ENCODE measurements at places on chromosomes 4 and X. TPM values are rescaled to one million over a fixed set of nuclear protein-coding genes. Genes with fewer than 3 reads are reported as not detected.

SHROOM3 gene
- 34.9 TPM for polyA plus RNA-seq

- DNase-seq = no peak
These were observed 231.2 kb upstream of the CPEB2 start for GRCh38 chr4:14771094-14771493.

DNA sequence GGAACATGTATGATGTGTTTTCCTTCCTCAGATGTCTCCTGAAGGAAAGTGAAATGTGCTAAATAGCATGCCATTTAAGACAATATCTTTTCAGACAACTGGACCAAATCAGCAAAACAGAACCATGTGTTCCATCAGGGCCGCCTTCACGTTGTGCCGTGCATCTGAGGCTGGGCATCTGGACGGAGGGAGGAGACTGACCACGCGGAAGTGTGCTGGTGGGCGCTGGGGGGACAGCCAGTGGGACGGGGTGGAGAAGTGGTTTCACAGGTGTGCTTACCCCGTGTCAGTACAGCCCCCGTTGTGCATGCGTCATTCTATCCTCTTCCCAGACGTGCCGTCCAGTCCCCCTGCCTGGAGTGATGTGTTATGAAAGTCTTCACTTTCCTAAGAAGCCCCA is 342.1 kb upstream of the FAT1 start:
- DNase-seq = no peak

DNA sequence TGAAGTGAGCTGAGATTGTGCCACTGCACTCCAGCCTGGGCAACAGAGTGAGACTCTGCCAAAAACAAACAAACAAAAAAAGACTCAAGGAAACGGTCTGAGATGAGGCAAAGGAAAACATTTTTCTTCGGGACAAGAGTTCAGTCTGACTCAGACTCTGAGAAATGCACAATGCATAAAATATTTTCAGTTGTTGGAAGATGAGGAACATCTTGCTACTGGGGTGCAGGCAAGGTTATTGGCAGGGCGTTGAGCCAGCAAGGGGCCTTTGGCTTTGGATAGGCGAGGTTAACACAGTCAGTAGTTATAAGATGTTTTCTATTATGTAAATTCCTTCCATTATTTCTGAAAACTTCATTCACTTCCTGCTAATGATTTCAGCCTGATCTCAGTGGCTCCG is 96.1 kb upstream of the VCX start:
- no peak for DNase-seq

GRCh38 chrX:31287861-31288260 is 216.0 kb upstream of the FTHL17 start:
- DNase-seq = no peak

- DNase-seq = no peak
These were observed 28.6 kb upstream of the EPGN start for GRCh38 chr4:74279716-74280115.

DNA sequence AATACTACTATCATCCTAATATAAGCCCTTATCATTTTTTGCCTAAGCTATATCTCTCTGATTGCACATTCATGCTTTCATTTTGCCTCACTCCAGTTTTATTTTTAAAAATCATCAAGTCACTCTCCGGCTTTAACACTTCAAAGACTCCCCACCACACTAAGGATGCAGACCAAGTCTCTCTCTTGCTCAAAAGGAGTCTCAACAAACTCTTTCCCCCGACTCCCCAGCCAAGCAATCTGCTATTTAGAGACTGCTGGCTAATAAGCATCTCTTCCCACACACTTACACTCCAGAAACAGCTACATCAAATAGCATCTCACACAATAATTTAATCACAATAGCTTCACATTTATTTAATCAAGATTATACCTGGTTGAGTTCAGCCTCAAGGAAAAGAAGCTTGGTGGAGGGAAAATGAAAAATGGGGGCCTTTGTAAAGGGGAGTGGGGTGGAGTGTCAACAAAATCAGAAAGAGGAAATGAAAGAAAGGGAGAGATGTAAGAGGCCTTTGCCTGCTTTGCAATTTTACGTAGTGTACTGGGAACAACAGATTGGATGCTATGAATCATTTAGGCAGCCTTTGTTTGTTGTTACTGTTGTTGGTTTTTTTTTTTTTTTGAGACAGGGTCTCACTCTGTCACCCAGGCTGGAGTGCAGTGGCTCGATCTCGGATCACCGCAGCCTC is 104.1 kb upstream of the MCF2 start:
- DNase-seq = no peak

DNA sequence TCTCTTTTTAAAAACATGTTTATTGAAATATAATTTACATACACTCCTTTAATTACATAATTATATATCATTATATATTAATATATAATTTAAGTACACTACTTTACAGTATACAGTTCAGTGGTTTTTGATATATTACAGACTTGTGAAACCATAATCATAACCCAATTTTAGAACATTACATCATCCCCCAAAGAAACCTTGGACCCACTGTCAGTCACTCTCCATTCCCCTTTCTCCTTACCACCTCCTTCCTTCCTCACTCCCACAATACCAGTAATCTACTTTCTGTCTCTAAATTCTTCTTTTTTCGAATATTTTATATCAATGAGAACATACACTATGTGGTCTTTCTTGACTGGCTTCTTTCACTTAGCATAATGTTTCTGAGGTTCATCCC is 17.9 kb upstream of the EXOSC9 start:
- no peak for DNase-seq
